ENCODE measurements at places on chromosomes 2 and 18.

DNA sequence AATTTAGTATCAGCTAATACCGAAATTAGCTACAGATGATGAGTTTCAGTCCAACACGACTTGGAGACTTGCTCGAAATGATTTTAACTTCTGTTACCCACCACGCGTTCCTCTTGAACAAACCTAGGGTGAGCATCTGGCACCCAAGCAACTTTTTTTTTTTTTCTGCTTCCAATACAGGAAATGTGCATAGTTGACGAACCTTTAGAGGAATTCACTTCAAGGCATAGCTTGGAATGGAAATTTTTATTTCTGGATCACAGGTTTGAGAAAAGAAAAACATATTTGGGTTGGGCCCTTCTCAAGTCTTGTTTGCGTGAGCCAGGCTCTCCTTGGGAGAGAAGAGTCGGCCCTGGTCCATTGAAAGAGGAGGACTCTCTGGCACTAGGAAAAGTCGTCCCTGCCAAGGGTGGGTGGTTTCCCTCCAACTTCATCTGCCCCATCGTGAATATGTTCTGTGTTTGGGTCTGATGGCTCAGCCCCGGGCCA lies 37.4 kb upstream of the RPL31 start:
- no peak for DNase-seq

GRCh38 chr2:199883474-199884212 lies 27.4 kb upstream of the C2orf69 start:
- DNase-seq: no peak

- no peak for DNase-seq
These were observed 340.0 kb downstream of the CCDC85A start for GRCh38 chr2:56523816-56524215.

- DNase-seq: no peak
These were observed 459.8 kb downstream of the METTL4 start for GRCh38 chr18:2111456-2111855.

GRCh38 chr2:32976409-32977063 lies 29.8 kb downstream of the LTBP1 start:
- DNase-seq: no peak

DNA sequence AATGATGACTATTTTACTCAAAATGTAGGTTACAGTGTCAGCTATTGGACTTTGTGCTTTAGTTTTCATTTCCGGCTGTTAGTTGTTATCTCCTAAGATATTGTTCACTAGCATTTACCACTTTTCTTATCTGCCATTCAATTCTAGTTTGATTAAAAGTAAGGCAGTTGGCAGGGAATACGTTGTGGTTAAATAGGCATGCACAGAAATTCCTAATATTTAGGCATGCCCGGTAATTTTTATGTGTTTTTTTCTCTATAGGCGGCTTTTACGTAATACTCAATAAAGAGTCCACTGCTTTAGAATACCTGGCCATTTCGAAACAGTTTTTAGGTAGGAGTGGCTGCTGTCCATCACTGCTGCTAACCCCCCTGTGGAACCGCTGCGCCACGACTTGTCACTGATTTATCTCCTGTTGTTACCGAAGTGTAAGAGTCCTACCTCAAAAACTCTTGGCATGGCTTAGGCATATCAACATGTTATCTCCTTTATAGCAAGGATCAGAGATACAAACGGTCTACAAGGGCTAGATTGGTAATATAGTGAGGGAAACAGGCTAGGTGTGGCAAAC lies 39.5 kb downstream of the BABAM2 start:
- no peak for DNase-seq

- no peak for DNase-seq
These were observed 232.9 kb downstream of the LNPK start for GRCh38 chr2:175769200-175769599.

GRCh38 chr2:126575631-126576030 lies 80.3 kb upstream of the GYPC start:
- no peak for DNase-seq

- no peak for DNase-seq
These were observed 33.8 kb upstream of the GALNT5 start for GRCh38 chr2:157223624-157224205.

DNA sequence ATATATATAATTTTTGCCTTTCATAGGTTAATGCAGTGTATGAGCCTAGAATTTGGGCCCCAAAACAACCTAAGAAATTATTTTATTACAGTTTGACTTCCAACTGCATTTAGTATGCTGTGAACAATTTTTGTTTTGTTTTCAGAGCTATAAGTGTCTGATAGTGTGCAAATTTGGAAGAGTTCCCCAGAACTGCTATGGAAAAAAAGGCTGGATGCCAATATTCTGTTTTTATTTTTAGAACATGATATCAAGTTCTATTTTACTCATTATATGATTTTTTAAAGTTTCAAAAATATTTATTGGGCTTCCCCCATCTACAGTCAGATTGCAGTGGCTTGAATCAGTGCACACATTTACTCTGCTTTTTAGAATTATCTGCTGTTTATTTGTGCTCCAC lies 42.6 kb downstream of the MRPS9 start:
- no peak for DNase-seq

DNA sequence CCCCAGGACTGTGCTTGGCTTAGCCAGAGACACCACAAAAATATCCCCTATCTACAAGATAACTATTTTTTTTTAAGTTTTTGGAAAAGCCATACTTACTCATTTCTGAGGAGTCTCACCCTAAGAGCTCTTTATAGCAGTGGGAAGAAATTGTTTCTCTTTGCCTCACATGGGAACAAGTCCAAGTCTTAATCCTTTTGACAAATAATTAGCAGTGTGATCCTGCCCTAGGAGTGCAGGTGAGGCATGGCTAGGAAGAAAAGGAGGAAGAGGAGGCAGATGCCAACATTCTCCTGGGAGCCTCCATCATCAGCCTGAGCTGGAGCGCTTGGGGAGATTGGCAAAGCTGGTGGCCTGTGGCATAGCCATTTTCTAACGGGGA lies 115.6 kb downstream of the STPG4 start:
- no peak for DNase-seq

GRCh38 chr2:84085562-84085961 lies 373.5 kb downstream of the SUCLG1 start:
- DNase-seq: no peak

DNA sequence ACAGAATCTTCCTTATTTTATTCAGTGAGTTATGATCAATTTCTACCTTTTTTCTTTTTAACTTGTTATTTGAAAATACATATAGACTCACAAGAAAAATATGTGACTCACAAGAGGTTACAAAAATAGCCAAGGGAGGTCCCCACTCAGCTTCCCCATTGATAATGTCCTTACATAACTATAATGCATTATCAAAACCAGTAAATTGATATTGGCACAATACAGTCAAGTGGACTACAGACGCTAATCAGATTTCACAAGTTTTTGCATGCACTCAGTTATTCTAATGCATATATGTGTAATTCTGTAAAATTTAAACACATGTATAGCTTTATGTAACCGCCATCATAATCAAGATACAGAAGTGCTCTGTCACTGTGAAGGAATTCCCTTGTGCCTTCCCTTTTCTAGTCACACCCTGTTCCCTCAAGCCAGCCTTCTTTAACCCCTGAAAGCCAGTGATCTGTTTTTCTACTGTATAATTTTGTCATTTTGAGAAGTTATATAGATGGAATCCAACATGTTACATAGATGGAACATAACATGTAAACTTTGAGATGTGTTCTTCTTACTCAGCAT lies 118.4 kb downstream of the ALMS1 start:
- no peak for DNase-seq

GRCh38 chr2:102470168-102470567 lies 2.9 kb upstream of the SLC9A4 start:
- DNase-seq: no peak

DNA sequence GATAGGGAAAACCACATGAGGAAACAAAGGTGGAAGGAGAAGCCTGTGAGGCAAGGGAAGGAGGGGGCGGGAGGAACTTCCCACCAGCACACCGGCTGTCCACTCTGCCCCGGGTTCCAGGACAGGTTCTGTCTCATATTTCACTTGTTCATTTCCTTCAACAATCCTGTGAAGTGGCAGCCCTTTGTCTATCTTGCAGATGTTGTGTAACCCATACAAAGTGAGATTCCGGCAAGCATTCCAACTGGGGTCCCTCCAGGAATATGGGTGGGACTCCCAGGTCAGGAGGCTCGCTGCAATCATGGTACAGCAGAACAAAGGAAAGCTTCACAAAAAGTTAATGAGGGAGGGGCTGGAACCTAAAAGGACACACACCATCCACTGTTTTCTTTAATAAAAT lies 271.3 kb upstream of the PXDN start:
- DNase-seq: no peak

GRCh38 chr2:120246546-120247300 lies 5.9 kb upstream of the RALB start:
- no peak for DNase-seq

DNA sequence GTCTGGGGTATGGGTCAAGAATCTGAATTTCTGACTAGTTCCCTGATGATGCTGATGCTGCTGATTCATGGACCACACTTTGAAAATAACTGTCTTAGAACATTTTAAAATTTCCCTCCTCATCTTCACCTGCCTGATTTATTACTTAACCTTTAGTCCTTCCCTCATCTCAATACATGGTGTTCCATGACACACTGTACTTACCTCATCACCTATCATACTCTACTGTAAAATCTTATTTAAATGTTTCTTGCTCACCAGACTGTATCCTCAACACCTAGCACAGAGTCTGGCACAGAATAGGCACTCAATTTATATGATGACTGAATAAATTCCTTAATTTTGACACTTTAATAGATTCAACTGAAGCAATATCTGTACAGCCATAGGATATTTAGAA lies 95.7 kb downstream of the FAM161A start:
- no peak for DNase-seq

DNA sequence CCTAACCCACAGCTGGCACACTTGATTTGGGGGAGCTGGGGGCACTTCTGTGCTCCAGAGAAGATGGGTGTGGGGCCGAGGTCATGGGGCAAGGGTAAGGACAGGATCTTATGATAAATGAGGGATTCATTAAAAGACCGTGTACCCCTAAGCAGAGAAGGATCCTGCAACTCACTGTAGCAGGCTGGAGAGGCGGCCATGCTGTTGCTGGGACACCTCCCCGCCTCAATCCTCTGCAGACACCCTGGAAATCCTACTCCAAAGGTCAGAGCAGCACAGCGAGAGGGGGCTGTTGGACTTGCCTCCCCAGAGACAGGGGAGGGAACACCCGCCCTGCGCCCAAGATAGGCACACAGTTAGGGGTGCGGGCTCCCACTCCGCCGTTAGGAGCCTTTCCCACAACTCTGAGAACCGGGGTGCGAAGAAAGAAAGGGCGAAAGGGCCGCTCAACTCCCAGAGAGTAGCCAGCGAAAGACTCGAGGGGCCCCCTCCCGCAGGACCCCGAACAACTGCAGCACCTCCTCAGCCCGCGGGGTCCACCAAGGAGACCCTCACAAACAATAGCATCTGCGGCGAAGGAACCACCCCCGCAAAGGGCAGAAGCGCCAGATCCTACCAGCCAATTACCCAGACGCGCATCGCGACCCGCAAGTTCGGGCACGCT lies 1.4 kb downstream of the PARD6G start:
- no peak for DNase-seq

DNA sequence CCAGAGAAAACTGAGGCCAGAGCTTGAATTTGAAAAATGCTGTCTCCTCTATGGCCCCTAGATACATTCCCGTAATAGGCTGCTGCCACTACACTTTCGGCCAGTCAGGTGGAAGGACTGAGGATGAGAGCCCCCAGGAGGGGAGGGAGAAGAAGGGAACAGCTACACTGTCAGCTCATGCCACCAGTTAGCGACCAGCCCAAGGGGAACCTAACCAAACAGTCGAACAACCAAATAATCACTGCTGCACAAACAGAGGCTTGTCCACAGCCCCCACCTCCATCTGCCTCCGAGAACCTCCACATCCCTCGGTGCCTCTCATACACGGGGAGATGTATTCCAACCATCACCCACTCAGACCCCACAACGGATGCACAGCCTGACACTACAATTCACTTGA lies 7.3 kb downstream of the ZNF516 start:
- peak; percentile 48 for DNase-seq

- DNase-seq: peak; percentile 18
These were observed 1.1 kb downstream of the LMAN1 start for GRCh38 chr18:59357928-59358327.

DNA sequence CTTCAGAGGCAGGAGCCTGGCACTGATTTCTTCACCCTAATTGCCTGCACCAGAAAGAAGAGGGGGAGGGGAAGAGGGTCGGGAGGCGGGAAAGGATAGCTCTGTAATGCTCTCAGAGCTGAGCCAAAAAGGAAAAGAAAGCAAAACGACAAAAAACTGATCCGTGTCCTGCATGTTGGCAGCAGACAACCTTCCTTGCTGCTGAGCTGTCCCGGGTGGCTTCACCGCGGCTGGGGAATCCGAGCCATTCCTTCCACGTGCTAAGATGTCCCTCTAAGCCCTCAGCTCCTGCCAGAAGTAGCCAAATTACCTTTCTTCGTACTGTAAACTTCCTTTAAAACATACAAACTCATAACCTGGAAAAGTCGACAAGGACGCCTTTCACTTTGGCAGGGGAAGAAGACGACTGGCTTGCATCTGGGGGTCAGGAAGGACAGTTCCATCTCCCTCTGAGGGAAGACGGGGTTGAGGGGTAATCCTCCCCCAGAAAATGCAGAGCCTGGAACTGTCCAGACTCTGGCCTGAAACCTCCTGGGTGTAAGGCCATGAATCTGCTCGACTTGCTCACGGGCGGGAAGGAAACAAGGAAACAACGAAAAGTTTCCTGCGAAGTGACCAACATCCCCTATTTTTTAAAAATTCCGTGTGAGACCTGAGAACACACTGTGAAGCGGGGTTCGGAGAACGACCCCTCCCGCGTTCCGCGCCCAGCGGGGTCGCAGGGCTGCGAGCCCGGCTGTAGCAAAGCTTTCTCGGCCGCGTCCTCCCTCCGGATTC lies 7.7 kb downstream of the OTX1 start:
- no peak for DNase-seq

DNA sequence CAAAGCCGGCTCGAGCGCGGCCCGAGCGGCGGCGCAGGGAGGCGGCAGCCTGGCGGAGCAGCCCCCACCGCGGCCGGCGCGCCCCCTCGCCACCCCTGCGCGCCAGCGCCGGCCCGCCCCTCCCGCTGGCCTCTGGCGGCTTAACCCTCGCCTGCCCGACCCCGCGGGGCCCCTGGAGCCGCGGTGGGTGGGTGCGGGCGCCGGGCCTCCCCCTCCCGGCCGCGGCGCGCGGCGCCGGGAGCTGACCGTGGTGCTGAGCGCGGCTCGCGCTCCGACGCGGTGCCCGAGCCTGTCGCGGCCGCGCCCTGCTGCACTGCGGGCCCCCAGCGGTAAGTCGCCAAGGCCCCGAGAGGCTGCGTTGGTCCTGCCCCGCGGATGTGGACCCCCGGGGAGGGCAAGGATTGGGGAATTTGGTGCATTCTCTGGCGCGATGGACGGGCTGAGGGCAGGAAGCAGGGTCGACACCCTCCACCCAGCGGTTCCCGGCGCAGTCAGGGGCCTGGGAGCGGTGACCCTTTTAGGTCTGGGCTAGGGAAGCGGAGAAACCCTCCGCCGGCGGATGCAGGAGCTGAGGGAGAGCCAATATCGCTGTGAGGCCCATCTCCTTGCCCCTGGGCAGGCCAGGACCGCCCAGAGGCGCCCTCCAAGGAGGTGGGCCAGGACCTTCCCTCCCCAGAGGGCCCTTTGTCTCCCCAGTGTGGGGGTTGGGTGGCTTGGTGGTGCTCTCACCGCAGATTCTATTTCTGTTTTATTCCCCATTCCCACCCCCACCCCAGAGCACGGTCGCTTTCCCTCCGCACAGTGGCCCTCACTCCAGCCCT lies 923 bp downstream of the AMER3 start:
- peak; percentile 10 for DNase-seq

- no peak for DNase-seq
These were observed 11.9 kb upstream of the NMUR1 start for GRCh38 chr2:231542136-231542535.
